ENCODE measurements at places on chromosomes 1 and 21.
A peak's percentile ranks its signal among the peaks of the same experiment; 100 is the strongest.

- no peak for DNase-seq
These were observed 12.9 kb downstream of the PTPRU start for GRCh38 chr1:29249170-29249691.

DNA sequence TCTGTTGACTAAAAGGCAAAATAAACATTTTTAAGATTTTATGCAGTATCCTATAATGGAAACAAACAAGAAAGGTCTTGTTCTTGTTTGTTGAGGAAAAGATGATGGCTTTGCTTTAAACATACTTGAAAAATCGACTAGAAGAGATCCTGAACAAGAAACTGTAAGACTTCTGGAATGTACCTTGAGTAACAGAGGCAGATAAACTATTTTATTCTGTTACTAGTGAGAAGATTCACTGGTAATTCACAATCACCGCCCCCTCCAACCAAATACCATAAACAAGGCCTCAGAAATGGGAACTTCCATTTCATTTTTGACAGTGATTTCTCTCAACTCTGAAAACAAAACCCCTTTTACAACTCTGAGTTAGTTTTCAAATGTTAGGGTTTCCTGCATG, 18.1 kb downstream of the TSEN15 start:
- no peak for DNase-seq

DNA sequence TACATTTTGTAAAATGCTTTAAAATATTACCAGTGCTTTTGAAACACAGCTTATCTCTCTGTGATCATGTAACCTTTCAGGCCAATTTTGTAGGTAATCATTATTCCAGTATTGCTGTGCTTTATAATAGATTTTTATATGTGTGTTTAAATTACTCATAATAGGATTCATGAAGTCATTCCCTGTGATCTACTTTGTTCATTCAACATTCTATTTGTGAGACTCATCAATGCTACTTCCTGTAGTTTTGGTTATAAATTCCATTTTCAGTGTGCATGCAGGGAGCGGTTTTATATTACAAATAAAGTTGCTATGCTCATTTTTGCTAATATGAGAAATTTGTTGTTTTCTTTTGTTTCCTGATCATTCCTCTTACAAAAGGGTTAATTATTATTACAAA, 4.1 kb upstream of the OR2M5 start:
- no peak for DNase-seq

DNA sequence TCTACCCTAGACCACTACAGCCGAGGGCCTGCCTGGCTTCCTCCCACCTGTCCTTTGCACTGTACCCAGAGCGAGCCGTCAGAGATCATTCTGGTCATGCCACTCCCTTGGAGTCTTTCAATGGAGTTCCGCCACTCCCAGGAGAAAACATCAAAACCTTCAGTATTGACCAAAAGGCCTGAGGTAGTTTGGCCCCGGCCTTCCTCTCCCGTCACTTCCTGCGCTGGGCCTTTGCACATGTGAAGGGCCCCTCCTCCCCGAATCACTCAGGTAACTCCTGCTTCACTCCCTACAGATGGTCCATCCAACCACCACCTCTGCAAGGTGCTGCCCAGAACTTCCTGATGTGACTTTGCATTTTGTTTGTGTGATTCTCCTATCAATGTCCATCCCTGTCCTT, 26.6 kb downstream of the UBE2G2 start:
- DNase-seq = no peak

DNA sequence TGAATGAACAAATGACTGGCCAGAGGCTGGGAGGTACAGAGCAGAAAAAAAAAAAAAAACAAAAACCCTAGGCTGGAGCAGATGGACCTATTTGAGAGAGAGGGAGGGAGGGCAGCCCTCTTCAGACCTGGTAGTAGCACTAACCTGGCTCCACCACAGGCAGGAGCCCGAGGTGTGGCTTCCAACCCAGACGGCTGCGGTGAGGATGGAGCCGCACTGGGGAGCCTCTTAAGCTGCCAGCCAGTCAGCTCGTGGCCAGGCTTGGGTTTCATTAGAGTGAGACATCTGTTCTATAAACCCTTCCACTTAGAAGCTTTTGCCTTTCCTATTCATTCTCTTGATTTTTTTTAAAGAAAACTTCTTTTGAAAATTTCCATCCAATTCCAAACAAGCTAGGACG, 16.8 kb downstream of the LGR6 start:
- DNase-seq = no peak

DNA sequence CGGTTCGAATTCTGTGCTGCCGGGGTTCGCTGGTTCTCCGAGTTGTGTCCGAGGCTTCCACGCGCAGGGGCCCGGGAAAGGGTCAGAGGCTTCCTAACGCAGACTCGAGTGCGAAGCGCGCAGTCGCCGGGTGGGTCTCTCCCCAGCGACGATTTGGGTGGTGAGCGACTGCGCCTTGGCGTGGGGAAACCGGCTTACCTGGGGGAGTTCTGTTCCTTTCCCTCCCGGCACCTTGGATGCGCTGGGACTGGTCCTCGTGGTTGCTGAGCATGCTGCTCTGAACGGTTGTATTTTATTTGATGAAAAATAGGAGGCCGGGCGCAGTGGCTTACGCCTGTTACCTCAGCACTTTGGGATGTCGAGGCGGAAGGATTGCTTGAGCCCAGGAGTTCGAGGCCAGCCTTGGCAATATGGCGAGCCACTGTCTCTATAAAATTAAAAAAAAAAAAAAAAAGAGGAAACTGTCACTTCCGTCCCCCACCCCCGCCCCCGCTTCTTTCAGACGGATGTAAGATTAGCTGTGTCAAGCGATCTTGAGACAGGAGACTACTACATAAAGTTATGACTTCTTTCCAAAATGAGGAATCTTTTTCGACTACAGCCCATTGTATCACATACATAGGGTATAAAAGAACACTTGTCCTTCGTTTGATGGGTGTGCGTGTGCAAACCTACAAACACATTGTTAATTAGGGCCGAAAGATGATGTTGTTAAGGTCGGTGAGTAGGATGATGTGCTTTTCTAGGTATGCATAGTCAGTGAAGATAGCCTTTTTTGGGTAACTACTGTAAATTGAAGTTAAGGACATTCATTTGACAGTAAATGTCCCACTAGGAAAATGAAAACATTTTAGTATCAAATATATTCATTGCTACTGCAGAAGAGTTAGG, at the start of gene CCDC18:
Gene CCDC18, plus strand, starts transcription at position 2 of the 891 bp plus-strand sequence. CDS start 2,638 bp downstream, outside the sequence.
- DNase-seq = no peak

DNA sequence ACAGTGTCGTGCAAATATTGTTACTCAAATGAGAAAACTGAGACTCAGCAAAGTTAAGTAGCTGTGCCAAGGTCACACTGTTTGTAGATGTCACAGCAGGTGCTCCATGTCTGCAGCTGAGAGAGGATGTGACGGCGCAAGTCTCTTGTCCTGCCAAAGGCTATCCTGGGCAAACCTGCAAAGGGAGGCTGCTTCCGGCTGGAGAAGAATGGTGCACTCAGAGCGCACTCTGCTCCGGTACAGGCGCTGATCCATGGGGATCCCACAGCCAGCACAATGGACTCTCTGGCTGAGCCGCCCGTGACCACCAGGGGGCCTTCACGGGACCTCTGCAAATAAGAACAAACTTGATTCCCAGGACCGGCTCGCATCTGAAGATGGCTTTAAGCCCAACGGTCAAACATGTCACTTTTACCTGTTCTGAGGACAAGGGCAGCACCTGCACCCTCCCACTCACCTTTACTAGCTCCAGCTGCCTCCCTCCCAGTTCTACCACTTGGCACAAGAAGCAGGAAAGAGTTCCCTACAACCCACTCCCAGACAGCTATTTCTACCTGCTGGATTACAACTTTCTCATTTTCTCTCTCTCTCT, 21.9 kb downstream of the RD3 start:
- peak; percentile 48 for DNase-seq

DNA sequence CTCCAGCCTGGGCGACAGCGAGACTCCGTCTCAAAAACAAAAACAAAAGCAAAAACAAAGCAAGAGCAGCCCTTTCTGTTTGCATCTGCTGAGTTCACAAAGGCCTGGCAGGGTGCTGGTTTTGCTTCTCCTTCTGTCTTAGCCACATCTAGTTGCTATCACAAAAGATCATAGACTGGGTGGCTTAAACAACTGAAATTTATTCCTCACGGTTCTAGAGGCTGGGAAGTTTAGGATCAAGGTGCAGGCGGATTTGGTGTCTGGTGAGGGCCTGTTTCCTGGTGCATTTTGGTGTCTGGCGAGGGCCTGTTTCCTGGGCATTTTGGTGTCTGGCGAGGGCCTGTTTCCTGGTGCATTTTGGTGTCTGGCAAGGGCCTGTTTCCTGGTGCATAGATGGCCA, 471.3 kb downstream of the CAMTA1 start:
- DNase-seq = no peak

DNA sequence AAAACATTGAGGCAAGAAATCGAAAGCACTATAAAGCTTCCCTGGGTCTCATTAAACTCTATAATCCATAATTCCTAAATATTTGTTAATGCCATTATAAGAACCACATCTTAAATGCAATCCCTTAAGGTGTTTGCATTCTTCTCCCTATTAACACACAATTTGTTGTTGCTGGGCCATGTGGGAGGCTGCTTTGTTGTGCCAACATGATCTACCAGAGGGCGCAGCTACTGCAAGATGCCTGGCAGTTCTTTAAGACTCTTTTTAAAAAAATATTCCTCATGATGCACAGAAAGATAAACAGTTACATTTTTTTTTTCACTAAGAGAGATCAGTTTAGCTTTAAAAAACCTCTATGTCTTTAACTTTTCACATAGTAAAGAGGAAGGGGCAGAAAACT, 39.0 kb upstream of the BCAS2 start:
- DNase-seq = no peak

DNA sequence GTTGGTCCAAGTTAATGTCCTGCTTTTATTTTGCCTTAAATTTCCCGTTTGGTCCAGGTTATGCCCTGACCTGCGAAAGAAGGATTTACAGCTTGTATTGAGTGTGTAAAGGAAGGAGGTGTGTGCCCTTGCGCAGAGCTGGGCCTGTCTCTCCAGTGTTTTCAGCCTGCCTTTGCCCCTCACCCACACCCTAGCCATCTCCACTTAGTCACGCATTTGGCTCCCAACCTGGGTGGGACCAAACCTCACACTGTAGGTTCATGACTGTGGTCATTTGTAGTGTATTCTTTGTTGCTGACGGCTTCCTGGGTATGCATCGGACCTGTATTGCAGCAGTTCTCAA, 572 bp upstream of the SRSF10 start:
- DNase-seq = no peak

- no peak for DNase-seq
These were observed 21.6 kb downstream of the PTGFRN start for GRCh38 chr1:116931016-116931918.

DNA sequence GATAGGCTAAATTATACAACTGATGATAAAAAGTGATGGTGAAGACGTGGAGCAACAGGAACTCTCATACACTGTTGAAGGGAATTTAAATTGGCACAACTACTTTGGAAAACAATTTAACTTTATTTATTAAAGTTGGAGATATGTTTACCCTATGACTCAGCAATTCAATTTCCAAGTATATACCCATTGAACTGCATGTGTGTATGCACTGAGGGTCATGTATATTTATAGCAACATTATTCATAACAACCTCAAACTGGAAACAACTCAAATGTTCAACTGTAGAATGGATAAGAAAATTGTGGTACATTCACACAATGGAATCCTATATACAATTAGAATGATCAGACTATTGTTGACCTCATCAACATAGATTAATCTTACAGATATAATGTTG, 16.5 kb upstream of the BCAS2 start:
- no peak for DNase-seq
